NCI-H2081 treated with DMSO at 0.1 percent for 48 hours (cell line): ENCODE measurements at places on chromosomes 13 and 19.

- DNase-seq: no peak
These were observed 23.2 kb downstream of the ZMYM2 start for GRCh38 chr13:19981685-19982238.

- DNase-seq: no peak
These were observed 229.7 kb downstream of the KCNRG start for GRCh38 chr13:50244713-50245574.

GRCh38 chr13:62512194-62513141 is 1096.8 kb upstream of the PCDH20 start:
- DNase-seq: peak; percentile 10

DNA sequence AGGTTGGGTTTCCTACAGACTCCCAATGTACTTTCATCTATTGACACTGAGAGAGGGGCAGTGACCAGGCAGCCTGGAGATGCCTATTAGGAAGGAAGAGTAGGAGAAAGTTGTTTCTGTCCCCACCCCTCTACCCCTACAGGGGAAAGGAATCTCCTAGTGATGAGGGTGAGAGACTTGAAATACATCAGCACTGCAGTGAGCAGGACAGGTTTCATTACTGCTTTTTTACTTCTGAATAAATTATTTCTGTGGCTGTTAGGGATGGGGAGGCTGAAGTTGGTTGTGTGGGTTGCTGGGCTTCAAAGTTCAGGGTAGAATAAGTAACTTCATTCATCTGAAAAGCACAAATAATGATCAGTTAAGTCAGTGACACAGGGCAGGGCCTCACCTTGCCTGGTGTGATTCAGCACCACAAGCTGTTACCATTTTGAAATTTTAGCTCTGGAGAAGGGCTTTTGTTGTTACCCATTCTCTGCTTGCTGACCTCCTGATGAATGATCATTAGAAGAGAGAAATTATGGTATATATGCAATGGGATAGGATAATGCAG is 19.3 kb downstream of the CEACAM1 start:
- DNase-seq: no peak

DNA sequence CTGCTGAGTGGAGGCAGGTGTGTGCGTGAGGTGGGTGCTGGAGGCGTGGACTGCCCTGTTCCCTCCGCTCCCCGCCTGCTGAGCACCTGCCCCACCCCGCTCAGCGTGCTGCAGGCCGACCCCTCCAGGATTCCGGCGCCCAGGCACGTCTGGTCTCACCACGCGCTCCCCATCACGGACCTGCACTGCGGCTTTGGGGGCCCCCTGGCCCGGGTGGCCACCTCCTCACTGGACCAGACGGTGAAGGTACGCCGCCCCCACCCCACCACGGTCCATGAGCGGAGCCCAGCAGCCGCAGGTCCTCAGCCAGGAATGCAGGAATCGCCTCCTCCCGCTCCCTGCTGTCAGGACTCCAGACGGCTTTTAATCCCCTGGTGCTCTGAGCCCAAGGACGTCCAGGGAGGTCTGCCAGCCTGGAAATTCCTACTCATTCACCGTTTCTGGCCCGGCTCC is 6.0 kb downstream of the WDR18 start:
- DNase-seq: no peak

GRCh38 chr19:6717441-6717971 is 2.9 kb downstream of the C3 start:
- no peak for DNase-seq

DNA sequence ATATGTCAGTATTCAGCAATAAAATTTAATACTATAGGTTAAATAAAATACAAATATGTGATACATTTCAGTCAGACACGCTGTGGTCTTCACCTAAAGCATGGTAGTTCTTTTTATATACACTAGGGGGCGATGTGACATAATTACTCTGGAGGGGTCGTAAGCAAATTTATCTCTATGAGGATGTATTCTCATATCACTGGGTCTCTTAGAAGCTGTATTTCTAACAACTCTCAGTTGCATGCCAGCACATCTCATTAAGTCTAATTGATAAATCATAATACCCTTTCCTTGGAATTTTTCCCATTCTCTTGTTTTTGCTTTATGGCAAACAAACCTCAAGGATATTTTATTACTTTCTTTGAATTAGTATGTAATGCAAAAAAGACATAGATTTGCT is 3.9 kb upstream of the PCDH17 start:
- DNase-seq: no peak

DNA sequence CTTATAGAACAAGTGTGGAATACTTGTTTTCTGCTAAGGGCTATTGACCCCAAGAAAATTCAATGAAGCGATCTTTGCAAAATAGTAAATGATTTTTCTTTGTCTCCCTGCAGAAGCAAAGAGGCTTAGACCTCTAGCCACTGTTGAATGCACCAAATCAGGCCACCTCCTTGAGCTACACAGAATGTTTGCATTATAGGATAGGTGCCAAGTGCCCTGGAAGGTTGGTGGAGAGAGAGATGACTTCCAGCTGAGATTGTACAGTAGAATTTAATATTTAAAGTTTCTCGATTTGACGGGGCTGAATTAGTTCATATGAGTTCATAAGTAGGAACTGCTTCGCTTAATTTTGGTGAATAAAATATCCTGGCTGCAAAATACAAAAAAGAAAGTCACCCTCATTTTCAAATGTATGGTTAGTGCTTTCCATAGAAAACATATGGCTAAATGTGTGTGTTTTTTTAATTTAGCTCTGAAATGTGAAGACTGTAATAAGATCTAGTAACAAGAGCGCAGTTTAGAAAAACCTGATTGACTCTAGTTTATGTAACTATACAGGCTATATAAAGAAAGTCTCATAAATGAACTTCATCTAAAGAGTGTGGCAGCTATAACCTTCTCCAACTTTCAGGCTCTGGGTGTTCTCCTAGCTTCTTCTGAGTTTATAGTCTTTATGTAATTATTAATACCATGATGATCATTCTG is 41.6 kb downstream of the LRCH1 start:
- no peak for DNase-seq

DNA sequence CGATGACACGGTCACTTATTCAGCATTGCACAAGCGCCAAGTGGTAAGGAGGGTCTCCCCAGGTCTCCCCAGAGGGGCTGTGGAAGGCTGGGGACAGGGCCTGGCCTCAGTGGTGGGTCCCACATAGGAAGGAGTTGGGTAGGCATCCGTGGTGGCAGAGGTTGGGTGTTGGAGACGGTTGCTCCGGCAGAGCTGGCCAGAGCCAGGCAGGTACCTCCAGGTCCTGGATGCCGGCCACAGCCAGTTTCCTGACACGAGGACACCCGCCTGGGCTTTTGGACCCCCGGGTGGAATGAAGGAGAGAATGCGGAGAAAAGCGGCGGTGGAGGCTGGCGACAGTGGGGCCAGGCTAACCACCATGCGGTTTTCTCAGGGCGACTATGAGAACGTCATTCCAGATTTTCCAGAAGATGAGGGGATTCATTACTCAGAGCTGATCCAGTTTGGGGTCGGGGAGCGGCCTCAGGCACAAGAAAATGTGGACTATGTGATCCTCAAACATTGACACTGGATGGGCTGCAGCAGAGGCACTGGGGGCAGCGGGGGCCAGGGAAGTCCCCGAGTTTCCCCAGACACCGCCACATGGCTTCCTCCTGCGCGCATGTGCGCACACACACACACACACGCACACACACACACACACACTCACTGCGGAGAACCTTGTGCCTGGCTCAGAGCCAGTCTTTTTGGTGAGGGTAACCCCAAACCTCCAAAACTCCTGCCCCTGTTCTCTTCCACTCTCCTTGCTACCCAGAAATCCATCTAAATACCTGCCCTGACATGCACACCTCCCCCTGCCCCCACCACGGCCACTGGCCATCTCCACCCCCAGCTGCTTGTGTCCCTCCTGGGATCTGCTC is 1.3 kb upstream of the FFAR1 start:
- DNase-seq: no peak

DNA sequence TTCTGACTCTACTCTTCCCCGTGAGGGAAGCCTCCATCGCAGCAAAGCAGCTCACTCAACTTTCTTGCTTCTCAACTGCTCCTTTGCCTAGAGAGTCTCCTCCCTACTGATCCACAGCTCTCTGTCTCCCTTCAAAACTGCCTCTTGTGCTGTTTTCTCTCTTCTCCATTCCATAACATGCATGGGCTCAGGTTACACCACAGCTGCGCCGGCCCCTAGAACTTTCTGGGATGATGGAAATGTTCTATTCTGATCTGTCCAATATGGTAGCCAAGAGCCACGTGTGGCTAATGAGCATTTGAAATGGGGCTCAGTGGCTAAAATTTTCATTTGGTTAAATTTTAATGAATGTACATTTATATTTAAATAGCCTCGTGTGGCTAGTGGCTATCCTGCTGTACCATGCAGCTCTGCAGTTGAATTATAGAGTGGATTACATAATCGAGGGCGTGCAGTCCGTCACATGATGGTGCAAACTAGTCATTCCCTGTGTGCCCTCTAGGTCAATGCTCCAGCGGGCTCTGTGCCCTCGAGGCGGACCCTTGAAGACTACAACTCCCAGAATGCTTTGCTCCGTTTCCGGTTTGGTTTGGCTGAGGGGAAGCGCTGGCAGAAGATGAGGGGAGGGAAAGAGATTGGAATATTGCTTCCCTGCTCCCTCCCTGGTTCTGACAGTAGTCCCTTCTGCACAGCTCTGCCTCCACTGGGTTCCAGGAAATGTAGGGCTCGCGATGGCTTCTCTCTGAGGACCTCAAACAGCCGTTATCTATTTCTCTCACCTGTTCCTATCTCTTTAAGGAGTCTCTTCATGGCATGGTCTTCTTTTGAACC is 109.8 kb downstream of the CACNA1A start:
- DNase-seq: no peak

DNA sequence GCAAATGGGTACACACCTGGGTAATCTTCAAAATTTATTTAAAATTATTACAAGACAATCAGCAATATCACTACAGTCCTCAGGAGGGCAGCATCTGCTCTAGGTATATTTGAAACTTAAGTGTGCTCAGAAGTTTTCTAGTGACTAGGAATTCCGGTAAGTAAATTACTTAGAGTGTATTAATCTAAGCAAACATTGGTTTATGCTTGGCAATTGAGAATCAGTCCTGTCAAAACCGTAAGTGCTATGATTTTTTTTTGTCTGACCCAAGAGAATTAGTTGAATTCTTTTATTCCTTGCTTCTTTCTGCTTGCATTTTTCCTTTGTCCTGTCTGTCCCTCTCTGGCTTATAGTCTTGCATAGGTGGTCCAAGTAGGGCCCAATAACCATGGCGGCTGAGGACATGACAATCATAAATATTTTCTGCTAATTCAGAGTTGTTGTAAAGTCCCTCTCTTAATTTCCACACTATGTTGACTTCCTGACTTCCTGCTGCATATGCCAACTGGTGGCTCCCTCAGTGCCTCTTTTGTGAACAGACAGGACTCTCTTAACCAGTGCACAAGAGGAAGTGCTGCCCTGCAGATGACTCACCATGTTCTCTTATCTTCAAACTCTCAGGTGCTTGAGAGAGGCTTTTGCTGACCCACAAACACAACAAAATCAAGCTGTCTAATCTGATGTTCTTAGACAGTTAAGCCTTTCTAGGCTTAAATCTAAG is 82.2 kb downstream of the SLAIN1 start:
- no peak for DNase-seq

DNA sequence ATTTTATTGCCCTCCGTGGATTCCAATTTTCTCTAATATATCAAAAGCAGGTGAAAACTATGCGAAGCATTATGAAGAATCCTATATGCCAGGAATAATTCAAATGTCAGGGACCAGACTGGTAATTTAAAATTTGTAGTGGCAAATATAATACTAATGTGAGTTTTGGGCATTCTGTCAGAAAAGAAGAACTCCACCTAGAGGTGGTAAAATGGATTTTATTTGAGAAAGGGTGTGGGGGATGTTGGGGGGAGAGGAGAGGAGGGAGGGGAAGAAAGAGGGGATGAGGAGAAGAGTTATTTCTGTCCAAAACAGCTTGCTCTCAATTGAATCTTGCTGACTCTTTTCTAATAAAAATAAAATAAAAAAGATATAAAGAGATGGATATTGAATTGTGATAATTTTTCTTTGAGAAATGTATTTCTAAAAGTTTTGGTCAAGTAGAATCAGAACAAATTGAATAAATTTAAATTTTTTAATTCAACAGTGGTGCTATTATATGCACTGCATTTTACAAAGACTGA is 929.3 kb upstream of the SLITRK5 start:
- DNase-seq: no peak

- no peak for DNase-seq
These were observed 1709.2 kb upstream of the PCDH20 start for GRCh38 chr13:63124863-63125262.

DNA sequence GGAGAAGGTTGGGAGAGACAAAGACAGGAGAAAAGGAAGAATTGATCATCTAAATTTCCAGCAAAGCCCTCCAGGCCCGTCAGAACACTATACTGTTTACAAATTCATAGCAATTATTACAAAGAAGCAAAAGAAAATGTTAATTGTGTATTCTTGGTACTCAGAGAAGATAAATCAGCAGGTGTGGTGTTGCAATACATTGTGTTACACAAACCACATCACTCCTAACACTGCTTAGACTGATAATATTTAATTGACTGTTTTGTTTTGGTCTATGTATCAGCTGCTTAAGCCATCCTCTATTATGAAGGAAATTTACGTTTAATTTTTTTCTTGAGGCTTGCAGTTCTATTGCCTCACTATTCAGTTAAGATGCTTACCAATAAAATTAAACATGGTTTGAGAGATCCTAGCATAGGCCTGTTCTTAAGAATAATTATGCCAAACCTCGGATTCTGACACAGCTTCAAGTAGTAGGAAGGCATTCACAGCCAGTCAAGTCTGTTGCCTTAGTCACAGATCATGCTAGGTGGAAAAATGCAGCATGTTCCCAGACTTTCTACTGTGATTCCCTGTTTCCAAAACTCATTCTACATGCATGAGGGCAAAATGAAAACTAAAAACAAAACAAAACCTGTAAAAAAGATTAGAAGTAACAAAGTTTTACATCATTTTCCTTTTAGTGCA is 129.2 kb downstream of the TBC1D4 start:
- no peak for DNase-seq

DNA sequence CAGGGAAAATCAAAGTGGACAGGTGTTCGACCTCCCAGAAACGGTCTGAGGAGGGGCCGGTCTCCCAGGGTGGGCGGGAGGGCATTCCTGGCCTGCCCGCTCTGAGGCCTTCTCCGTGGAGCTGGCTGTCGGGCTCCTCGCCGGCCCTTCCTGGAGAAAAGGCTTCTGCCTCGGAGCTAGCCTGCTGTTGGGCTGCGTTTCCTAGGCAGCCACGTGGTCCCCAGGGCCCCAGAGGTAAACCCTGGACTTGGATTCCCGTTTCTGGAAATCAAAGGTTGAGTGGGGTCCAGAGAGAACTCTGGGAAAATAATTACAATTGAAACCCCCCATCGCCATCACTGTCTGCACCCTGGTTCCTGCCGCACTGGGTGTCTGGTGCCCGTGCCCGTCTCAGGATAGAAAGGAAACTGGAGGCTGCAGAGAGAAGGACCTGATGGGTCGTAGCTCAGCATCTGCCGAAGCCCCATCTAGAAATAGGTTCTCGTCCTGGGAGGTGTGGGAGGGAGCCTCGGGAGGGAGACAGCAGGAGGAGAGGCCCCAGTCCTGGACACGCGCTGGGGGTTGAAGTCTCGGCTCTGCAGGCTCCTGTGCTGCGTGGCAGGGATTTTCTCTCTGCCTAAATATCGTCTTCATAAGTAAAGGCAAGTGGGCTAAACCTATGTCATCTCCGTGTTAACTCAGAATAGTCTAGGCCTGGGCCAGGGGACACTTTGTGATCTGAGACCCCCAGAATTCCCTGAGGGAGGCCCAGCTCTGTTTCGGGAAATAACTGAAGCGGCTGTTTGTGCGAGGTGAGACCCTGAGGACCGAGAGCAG is 7.7 kb upstream of the PROZ start:
- DNase-seq: no peak
